HFF-Myc (cell line): ENCODE measurements at places on chromosomes 7 and 10.

GRCh38 chr10:70931168-70931815, 42.9 kb upstream of the PCBD1 start:
- no peak for DNase-seq

DNA sequence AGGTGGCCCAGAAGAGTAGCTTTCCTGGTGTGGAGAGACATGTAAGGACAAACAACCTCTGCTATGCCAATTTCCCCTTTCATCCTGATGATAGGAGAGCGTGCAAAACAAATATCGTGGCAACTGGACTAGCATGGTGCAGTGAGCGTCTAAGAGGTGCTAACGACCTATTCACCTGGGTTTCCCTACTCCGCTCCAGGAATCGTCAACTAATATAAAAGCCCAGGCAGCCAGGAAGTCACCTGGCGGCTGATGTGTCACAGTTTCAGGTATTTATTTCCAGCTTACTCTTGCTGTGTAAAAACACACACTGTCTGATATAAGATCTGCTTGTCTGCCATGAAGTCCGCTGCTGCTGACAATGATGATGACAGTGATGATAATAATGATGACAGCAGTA, 56.5 kb upstream of the EFCAB10 start:
- DNase-seq = no peak

DNA sequence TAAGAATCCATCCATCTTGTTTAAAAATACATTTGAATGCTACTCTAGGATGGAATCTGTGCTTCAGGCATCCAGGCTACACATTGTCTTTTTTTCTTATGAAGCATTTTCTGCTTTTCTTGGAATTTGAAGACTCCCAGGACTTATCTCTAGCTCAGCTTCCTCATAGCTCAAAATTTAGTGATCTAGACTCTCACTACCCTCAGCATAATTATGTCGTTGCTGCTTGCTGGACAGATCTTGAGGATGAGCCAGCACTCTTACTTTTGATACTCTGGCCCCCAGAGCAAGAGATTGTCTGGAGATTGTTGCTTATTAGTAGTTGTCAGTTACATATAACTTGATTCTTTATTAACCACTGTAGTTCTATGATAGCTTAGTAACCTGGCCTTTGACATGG, 83.3 kb upstream of the FGL2 start:
- DNase-seq = no peak

GRCh38 chr7:142913051-142913450, 20.5 kb downstream of the TRPV5 start:
- DNase-seq = no peak

DNA sequence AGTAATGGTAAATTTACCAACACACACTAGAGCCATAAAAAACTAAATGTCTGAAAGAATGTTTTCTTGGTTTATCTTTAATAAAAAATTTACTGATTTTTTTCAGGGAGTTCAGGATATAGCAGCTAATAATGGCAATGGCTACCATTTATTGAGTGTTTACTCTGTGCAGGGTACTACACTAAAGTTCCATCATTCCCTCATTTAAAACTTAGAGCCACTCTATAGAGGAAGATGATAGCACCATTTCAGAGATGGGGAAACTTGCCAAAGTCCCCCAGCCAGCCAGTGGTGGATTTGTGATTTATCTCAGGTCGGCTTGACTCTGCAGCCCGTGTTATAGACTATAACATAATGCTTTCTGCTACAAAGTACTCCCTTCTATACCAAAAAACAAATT, 86.6 kb downstream of the LSMEM1 start:
- no peak for DNase-seq

DNA sequence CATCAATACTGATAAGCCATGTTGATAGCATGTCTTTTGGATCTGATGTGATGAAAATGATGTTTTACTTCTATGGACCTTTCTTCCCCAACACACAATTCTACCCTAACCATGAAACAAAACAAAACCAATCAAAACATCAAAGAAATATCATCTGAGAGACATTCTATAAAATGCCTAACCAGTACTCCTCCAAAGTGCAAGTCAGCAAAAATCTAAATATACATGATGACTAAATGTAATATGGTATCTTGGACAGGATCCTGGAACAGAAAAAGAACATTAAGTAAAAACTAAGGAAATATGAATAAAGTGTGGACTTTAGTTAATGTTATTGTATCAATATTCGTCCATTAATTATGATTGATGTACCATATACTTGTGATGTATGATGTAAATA, 625.1 kb downstream of the MAGI2 start:
- no peak for DNase-seq

DNA sequence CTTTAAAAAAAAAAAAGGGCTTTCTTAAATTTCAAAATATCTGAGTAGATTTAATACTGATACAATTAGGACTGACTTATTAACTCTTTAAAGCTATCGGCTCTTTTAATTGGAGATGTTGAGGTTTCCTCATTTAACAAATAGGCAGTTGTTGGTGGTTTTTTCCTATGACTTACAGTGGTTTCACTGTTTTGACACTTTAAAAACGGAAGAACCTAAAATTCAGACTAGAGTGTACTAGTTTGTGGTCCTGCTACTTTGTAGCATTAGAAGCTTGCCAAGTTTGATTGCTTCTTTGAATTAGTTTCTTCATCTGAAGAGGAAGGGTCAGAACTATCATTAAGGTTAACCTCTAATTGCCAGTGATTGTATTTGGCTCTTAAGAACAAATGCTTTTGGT, 27.7 kb downstream of the CUL1 start:
- DNase-seq = no peak

GRCh38 chr7:72465521-72465920, 53.4 kb upstream of the CALN1 start:
- DNase-seq = no peak

- no peak for DNase-seq
These were observed 62.0 kb downstream of the SLIT1 start for GRCh38 chr10:97123765-97124164.

GRCh38 chr10:103676058-103676785, 179.2 kb downstream of the SH3PXD2A start:
- no peak for DNase-seq

- no peak for DNase-seq
These were observed 3.0 kb downstream of the ASZ1 start for GRCh38 chr7:117424090-117424829.

DNA sequence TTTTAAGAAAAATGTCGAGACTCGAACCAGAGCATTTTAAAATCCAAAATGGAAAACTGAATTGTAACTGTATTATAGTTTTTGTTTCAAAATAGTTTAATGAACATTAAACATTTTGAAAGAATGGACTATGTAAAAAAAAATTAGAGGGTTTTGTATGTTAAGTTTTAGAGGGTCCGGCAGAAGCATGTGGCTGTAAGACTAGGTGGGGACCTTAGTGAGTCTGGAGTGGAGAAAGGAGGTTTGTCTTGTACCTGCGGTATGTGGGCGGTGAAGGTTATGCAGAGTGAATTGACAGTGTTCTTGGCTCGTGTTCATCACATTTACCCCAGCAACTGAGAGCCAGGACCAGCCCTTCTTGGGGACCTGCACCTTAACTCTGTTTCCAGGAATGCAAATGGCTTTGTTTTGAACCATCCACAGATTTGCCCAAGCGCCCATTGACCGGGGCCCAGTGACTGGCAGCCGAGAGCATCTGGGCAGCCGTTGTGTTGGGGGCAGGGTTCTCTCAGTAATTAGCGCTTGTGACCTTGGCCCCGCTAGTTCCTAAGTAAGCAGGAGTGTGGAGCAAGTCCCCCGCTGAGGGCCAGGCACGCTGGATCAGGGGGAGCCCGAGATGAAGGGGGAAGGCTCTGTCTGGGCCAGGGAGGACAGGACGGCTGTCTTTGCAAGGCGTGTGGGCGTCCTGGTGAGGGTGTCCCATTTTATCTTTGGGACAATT, 1.4 kb upstream of the KLF6 start:
- DNase-seq = no peak

- DNase-seq = no peak
These were observed 4.7 kb upstream of the EBLN1 start for GRCh38 chr10:22222236-22223190.

DNA sequence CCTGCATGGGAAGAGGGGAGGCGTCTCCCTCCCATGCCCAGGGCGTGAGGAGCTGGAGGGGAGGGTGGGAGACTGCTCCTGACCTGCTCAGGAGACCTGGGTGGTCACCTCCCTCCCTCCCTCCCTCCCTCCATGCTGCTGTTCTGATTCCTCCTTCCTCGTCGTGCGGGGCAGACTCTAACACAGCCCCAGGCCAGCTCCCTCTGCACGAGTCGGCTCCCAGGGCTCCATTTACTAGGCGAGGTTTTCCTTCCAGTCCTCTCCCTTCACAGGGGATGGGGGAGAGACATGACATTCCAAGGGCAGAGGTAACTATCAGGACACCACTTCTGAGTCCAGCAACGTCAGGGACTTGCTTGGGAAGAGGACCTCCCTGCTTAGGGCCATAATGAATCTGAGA, 23.6 kb downstream of the VIPR2 start:
- DNase-seq = no peak

DNA sequence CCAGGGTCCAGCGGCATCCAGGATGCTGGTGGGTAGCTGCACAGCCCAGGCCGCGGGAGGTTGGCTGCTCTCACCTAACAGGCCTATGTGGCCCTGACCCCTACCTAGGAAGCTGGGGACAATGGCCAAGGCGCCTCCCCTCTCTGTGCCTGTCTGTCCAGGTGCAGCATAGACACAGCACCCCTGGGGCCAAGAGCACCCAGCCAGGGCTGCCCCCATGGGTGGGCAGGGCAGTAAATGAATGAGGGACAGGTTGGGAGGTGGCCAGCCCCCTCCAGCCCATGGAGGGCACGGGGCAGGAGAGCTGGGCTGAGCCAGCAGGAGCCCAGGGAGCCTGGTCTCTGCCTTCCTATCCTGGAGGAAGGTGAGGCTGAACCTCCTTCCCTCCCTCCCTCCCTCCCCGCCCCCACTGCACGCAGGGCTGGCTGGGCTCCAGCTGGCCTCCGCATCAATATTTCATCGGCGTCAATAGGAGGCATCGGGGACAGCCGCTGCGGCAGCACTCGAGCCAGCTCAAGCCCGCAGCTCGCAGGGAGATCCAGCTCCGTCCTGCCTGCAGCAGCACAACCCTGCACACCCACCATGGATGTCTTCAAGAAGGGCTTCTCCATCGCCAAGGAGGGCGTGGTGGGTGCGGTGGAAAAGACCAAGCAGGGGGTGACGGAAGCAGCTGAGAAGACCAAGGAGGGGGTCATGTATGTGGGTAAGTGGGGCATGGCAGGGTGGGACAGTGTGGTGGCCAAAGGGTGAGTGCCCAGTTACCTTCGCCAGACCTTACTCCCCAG, at the start of gene SNCG:
Gene SNCG, plus strand, starts transcription at position 484 of the 785 bp plus-strand sequence. Its CDS starts 99 bp downstream, at position 583.
- DNase-seq = no peak

GRCh38 chr7:76304888-76305375, 2.5 kb downstream of the HSPB1 start:
- no peak for DNase-seq

DNA sequence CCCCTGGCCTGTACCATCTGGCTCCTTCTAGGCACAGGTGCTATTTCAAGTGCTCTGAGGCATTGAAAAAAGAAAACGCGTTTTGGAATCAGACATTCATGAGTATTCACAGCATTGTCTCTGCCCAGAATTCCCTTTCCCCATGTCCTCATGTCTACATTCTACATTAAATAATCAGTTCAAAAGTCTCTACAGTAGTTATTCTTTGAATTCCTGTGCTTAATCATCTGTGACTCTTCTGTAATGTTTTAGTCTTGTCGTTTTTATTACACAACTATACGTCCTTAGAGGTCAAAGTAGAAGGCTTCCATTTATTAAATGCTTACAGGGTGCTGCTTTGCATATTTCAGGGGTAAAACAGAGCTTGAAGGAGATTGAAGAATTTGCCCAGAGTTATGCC, 95.7 kb downstream of the BICC1 start:
- no peak for DNase-seq

DNA sequence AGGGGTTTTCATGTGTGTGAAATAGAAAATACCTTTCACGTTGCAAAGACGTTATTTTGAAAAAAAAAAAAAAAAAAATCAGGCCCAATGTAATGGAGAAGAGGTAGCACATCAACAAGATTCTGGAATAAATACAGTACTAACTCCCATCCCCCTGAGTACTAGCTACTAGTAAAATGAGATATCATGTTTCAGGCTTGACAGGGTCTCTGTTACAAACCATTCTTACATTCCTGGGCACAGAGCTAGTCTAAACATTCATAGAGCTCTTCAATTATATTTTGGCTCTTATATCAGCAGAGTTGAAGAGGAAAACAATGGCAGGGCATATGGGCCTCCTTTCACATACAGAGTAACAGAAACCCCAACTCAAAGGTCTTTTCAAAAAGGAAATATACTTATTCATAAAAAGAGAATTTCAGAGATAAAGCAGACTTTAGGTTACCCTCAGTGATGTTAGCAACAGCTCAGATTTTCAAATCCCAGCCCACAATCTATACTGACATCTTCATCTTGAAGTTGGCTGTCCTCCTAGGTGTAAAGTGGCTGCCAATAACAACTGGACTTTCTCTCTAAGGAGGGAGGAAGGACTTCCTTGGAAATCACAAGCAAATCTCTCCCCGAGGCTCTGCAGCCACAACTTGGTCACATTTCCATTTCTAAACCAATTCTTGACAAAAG, 18.6 kb downstream of the C7orf33 start:
- no peak for DNase-seq

DNA sequence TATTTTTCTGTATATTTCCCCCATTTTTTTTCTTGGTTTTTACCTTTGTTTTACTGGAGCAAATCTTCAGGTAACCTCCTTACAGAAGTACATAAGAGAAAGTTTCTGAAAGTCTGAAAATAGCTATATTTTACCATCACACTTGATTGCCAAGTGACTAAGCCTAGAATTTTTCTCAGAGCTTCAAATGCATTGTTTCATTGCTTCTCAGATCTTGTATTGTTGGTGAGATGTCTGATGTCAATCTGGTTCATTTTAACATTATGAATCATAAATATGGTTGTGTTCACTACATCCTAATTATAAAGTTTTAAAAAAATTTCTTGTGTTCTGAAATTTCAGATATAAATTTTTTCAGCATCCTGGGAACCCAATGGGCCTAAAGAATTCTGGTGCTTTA, 228.2 kb downstream of the AHR start:
- no peak for DNase-seq

GRCh38 chr7:7484072-7484471, 51.6 kb downstream of the COL28A1 start:
- DNase-seq = no peak

- DNase-seq = peak; percentile 77
These were observed 2.2 kb downstream of the MAFK start for GRCh38 chr7:1532456-1533254.

DNA sequence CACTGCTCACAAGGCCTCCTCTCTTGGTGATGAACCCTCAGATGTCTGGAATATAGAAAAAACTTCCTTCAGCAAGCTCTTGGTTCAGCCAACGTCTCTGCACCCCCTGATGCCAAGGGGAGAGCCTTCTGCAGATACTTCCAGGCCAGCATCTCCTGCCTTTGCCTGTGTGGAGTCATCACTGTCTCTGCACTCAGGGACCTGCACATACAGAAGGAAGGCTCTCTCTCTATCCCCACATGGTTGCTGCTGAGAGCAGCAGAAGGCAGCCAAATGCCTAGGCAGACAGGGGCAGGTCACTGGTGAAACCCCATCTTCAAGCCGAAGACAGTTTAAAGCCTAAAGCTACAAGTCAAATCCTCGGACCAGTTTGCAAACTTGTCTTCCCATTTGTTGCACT, 137.6 kb downstream of the WDR11 start:
- no peak for DNase-seq
